ENCODE measurements at places on chromosomes 5 and 9.

DNA sequence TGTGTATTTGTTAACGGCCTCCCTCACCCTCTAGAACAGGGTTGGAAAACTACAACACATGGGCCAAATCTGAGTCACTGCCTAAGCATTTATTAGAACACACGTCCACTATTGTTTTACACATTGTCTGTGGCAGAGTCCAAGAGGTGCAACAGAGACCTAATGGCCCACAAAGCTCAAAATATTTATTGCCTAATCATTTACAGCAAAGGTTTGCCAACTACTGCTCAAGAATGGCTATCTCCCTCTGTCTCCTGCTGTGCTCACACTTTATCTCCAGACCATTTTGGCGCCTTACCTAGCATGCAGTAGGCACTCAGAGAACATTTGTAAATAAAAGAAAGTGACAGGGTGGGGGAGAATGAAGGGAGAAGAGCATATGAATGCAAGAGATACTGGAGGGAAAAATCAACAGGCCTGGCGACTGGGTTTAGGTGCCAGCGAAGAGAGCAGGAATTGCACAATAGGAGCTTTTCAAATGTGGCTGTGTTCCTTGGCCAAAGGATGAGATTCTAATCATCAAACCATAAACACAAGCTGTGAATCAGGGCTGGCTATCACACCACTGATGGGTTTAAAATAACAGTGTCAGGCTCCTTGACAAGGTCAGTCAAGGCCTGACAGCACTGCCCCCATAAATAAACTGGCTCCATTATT lies 80.3 kb downstream of the EPB41L4A start:
- no peak for DNase-seq

DNA sequence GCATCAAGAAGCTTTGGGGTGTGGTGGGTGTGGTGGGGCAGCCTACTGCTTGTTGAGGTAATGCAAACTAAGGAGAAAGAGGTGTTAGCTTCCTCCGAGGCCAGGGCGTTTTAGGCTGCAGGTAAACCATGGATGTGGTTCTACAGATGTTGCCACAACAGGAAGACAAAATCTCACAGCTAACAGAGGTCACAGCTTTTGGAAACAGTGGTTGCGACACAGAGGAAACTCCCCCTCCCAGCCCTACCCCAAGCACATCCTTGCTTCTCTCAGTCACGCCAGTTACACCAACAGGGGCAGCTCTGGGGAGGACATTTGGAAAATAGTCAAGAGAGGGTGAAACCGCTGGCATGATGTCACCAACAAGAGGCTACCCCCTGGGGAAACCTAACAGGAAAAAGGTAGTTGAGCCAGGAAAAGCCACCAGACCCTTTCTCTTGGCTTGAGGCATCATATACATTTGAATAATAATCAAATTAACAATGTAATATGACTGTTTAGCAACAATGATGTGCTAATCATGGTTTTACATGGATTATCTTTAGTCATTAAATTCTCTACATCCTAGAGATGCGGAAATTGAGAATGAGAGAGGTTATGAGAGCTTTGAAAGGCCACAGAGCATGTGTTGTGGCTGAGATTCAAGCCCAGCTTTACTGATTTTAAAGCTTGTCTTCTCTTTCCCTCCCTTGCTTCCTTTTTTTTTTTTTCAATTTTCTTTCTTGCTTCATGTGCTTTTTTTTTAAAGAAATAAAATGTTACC lies 82.2 kb upstream of the IL12B start:
- peak; percentile 76 for DNase-seq

DNA sequence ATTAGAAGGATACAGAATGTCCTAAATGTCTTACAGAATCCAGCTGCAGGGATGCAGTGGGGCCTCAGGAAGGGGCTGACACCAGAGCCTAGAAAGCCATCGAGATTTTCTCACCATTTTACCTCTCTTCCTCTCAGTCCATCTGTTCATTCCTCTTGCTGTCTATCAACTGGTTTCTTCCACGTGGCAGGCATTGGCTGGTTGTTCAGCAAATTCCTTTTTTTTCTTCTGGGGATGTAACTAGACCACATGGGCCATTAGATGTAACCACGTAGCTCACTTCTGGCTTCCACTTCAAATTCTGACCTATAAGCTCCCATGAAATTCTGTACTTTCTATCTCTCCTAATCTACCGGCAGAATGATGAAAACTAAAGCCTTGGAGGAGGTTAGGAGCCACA lies 93.6 kb upstream of the MTAP start:
- DNase-seq: no peak

- no peak for DNase-seq
These were observed 244.6 kb downstream of the KIF4B start for GRCh38 chr5:155258161-155258560.

DNA sequence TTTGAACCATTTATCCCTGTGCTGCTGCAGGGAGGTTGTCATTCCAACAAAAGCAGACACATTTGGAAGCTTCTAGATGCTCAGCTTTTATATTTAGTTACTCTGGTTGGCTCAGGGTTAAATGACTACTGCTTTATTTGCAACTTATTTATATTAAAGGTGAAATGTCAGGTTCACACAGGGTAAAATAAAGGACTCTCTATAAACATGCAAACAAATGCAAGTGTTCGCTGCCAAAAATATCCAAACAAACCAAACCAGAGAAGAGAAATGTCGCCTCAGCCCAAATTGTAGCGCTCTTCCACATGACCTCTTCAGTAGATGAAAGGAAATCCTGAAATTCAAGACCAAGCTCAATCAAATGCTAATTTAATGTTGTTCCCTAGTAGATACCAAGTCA lies 57.0 kb upstream of the LIFR start:
- no peak for DNase-seq

DNA sequence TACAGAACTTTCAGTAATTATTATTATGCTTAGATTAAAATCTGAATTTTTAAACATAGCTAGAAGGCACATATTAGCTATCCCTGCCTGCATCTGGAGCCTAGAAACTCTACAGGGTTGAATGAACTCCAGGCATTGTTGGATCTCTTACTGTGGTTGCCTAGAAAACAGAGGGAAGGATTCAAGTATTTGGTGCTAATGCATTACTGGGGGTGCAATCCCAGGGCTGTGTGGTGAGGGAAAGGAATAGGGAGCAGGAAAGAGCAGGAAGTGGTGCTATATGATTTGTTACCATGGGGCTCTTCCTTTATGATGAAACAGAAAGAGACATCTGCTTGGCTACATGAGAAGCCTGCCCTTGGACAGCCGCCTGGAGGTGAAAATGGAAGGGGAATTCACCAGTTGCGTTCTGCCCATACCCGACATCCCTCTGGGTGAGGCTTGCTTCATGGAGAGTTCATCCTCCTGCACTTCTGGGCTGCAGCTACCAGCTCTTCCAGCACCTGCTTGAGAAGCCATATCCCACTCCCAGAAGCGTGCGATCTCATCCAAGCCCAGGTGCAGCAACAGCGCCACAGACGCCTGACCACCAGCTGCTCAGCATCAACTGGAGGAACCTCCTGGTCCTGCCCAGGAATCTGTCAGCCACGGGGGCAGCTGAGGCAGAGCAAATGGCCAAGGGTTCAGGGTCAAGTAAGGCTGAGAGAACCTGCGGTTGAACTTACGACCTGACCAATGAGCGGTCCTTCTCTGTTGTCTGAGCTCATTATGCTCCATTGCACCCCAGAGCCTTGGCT lies 362.8 kb downstream of the SEMA5A start:
- no peak for DNase-seq

DNA sequence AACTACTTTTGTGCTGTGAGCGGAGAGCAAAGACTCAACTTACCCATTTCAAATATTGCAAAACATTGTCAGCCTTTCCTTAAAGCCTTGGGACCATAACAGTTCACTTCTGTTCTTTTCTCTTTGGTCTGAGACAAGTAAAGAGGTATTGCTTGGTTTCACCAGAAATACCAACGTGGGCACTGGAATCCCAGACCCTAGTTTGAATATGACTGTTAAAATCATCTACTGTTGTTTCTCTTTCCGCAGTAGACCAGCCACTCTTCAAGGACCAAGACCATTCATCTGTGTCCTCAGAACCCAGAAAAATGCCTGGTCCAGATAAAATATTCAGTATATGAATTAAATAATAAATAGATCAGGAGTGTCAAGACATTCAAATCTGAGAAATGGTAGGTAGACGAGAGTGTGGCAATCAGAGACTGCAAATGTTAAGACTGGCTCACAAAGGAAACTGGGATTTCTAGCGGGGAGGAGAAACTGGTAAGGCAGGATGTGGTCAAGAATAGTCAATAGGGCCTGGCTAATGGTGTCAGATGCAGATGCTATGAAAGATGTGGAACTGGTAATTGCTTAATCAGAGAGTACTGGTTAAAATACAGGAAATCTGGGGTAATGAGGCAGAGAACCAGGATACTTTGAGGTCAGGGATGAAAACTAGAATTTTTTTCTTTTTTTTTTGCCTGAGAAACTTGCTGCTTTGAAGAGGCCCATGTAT lies 82.1 kb upstream of the IL33 start:
- peak; percentile 83 for DNase-seq

DNA sequence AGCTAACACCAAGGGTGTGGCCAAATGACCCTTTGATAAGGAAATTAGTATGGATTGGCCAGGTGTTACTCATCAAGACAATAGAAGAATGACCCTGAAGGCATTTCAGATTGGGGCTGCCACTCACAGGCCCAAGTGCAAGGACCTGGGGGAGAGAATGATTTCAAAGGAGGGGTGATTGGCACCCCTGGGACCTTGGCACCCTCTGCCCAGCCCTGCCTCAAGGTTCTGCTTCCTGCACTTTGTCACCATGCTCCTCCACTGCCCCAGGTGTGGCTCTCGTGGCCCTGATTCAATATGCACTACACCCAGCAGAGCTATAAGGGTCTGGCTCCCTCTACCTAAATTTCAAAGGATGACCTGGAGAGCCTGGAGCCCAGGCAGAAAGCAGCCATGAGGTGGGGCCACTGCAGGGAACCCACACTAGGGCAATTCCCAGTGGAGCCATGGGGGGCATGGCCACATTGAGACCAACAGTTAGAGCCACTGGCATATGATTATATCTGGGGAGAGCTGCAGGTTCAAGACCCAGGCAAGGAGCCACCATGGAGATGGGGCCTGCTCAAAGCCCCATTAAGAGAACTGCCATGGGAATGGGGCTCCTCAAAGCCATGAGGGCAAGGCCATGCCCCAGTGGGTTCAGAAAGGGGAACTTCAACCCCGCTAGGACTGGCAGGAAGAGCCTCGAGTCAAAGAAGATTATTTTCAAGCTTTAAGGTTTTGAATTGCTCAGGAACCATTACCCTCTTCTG lies 93.0 kb downstream of the CEMIP2 start:
- no peak for DNase-seq

- no peak for DNase-seq
These were observed 23.6 kb downstream of the OR2V2 start for GRCh38 chr5:181170996-181171395.

DNA sequence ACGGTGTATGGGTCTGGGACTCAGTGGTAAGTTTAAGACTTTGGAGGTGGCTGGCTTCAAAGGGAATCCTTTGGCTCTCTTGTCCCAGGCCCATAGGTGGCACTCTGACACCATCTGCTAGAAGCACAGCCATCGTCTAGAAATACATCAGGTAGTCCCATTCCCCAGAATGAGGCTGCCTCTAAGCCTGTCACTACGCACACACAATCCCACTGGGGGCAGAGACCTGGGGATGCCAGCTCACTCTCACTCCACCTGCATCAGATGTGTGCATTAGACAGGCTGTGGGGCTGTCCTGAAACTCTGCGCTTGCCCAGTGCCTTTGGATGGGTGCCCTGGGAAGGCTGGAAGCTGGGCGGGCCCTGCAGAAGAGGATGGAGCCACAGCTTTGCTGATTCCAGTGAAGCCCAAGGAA lies 127.5 kb upstream of the PANK3 start:
- DNase-seq: peak; percentile 53

- no peak for DNase-seq
These were observed 363.7 kb downstream of the CSNK1G3 start for GRCh38 chr5:123875561-123876275.

DNA sequence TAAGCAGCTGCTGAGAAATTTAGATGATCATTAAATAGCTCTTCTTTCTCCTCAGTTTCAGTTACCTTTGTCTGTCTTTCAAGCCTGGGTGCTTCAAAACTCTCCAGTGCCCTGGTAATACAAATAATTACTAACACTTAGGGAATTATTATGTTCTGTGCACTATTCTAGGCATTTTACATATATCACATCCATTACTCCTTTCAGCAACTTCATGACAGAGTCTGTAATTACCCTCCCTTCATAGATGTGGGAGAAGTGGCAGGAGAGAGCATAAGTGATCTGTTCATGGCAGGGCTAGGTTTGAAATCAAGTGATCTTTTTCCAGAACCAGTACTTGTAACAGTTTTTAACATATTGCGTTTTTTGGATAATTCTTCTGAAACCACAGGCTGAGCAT lies 32.0 kb downstream of the MAN2A1 start:
- no peak for DNase-seq

DNA sequence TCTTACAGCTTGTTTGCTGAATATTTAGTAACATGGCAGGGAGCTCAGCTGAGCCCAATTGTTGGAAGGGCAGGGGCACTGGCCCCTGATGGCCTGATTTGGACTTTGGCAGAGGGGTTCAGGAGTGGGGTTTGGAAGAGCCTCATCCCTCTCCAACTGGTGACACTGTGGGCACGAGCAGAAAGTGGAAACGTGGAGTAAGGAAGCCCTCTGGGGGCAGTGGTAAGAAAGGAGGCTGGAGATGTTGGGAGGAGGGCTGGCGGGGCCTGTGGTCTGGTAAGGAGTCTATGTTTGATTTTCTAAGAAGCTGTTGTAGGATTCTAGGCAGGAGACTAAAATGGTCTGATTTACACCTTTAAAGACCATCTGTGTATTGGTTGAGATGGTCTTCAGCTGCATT lies 208.9 kb downstream of the HSPA4 start:
- DNase-seq: no peak

- DNase-seq: no peak
These were observed 96.3 kb upstream of the RANBP3L start for GRCh38 chr5:36397901-36398536.

DNA sequence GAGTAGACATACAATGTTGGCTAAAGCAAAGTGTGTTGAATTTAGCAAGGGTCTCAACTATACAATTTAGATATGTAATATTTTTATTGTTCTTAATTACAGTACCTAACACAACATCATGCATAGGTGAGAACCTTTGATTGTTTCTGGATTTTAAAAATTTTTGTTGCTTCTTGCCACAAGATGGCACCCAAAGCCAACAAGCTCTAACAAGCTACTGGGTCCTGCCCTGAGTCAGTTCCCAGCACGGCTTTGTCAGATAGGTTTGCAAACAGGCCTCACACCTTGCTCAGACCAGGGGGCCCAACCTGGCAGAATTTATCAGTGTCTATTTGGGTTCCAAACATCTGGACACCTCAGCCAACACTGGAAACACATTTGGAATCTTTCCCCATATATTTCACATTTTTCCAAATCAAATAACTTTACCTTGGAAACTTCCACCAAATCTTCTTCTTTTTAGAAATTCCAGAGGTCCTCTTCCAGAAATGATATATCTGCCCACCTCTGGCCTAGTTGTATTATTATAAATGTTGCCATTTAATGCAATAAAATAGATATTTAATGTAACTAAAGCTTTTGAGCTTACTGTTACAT lies 49.5 kb upstream of the EGFLAM start:
- DNase-seq: peak; percentile 34

Data from GM12865 (cell line).